SK-N-MC (cell line): ENCODE measurements at places on chromosomes 5 and 9.

DNA sequence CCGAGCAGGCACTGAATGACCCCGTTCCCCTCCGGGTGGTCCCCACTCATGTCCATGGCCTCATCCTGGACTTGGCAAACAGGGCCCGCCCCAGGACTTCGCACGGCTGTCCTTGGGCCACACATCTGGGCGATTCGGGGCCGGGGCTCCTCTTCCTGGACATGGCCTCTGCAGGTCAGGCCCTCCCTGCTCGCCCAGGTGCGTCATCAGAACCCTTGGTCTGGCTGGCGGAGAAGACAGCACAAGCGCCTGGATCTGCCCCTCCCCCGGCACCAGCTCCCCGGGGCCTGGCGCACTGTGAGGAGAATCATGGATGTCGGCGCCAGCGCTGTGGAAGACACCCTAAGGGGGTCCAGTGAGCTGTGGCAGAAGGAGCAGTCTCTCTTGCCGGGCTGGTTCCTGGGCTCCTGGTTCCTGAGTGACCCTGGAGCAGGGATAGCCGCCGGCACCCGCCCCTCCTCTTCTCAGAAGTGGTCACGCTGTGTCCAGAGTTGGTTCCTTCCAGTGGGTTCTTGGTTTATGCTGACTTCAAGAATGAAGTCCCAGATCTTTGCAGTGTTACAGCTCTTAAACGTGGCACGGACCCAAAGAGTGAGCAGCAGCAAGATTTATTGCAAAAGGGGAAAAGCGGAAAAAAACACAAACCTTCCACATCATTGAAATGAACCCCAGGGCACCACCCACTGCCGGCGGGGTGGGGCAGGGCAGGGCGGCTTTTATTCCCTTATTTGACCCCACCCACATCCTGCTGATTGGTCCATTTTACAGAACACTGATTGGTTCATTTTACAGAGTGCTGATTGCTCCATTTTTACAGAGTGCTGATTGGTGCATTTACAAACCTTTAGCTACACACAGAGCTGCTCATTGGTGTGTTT lies 25.9 kb upstream of the SLC12A7 start:
- no peak for DNase-seq

GRCh38 chr9:99019510-99020331 lies 76.0 kb downstream of the COL15A1 start:
- DNase-seq = no peak

- no peak for DNase-seq
Measured at GRCh38 chr9:2066312-2067273, 51.4 kb downstream of the SMARCA2 start.

GRCh38 chr9:80615964-80616363 lies 1044.2 kb downstream of the TLE4 start:
- DNase-seq = no peak

- no peak for DNase-seq
Measured at GRCh38 chr5:173883347-173883924, 4.7 kb upstream of the CPEB4 start.

DNA sequence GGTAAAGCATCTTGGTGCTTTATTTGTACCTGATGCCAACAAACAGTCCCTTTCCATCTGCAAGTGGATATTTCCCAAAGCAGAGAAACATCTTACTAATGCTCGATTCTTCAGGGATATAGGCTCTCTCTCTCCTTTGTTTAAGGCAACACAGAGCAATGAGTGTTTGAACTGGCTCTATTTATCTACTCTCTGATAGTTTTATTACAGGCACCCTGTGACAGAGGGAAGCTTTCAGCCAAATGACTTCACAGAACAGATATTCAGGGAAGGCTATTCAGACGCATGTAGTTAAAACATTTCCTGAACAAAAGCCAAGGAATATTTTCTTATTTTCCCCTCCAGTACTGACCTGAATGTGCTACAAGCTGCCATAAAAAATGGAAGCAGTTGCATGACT lies 141.8 kb downstream of the YIPF5 start:
- DNase-seq = no peak

DNA sequence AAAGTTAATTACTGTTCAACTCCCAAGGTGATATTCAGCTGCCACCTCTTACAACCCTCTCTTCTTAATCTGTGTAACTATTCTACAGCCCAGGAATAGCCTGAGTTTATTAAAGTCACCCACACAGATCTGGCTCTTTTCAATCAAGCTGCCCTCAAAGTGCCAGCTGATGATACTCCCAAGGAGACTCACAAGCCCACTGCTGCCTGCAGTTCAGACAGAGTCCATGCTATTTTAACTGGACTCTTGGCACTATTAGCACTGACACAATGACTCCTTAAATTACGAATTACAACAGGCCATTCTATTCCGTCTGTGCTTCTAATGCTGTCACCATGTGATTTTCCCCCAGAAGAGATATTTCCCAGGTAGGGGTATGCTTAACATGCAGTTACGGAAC lies 26.3 kb downstream of the REEP5 start:
- no peak for DNase-seq

DNA sequence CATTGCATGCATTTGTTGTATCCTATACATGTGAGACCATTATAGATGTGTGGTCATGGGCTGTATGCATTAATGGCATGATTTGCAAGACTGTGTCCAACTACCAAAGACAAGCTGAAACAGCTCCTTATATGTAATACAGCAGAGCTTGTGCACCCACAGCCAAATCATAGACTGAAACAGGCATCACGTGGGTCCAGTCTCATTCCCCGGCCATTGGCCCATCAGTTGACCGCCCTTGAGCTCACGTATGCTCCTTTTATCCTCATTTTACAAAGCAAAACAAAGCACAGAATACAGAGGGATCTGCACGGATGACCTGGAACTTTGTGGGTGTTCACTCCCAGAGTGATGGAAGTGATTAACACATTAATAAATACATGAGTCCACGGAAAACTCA lies 109.1 kb downstream of the ROR2 start:
- no peak for DNase-seq

DNA sequence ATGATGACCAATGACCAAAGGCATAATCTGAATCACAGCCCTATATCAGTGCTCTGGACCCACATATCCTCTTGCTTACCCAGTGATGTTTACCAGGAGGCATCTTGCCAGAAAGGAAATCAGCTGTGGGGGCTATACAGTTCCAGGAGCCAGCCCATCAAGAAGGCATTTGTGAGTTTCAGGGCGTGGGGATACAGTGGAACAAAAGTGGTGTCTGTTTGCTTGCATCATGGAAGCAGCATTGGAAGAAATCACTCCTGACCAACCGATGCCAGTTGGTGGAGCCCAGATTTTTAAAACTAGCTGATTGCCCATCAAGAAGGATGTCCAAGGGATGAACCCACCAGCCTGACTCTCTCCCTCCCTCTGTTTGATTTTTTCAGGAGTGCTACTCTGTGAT lies 106.5 kb upstream of the EGFLAM start:
- no peak for DNase-seq

- no peak for DNase-seq
Measured at GRCh38 chr5:88690409-88691229, 192.4 kb downstream of the MEF2C start.

DNA sequence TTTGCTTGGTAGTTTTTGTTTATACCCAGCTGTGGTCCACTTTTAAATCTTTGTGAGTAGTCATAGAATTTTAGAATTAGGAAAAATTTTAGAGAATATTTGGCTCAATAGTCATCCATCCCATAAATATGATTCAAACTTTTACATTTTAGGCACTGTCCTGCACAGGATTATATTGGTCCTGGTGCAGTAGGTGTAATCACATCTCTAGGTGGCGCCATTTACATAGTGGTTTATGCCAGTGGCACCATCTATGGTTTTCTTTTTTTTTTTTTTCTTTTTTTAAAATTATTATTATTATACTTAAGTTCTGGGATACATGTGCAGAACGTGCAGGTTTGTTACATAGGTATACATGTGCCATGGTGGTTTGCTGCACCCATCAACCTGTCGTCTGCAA lies 260.7 kb upstream of the KCNN2 start:
- no peak for DNase-seq

GRCh38 chr9:133124123-133124906 lies 3.3 kb upstream of the RALGDS start:
- DNase-seq = no peak

DNA sequence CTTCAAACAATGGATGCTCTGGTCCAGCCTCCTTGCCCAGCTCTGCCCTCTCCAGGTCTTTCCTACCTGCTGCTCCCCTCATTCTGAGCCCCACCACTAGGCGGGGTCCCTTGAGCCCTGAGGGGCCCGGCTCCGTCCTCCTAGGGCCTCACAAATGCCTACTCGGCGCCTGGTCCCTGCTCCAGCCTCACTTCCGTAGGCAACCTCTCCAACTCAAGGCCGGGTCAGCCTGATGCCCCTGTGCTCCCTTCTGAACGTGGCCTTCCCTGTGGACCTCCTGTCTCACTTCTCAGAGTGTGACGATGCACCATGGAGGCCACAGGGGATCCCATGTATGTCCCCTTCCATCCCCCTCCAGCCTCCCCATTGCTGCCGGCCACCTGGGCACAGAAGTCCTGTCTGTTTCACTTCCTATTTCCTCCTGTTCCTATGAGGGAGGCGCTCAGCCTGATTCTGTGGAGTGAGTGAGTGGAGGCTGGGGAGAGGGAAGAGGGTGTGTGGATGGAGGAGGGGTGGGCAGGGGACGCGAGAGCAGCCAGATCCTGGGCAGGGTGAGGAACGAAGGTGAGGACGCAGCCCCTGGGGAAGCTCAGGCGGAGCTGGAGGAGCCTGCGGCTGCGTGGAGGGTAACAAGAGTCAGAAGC lies 127.2 kb upstream of the FAM120A start:
- DNase-seq = no peak

DNA sequence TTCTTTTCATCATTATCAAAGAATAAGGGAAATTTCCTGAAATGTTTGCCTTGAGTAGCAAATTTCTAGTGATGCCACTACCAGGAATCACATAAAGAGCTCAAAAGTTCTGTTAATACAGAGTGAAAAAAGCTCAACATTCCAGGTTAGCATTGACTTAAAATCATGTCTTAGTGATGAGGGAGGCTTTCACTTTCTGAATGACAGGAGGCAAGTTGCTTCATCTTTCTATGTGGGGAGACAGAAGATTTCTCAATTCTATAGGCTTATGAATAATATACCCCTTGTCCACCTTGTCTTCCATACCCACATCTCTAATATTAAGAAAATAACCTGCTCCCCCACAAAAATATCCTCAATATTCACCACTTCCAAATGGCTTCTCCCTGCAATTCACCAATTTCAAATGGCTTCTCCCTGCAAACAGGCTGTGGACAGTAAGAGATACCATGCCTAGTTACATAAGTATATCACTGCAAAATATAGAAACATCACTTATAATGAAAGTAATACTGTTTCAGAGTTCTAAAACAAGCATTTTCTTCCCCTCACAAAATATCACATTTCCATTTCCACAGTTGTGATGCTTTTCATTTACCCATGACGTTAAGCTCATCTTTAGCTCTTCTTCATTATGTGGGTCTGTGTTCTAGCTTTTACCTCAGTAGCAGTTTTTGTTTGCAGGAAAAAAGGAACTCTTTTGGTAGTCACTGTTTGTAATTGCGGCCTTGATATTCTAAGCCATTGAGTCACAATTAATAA lies 2.2 kb upstream of the JAK2 start:
- no peak for DNase-seq

- DNase-seq = no peak
Measured at GRCh38 chr5:82182662-82183061, 95.5 kb downstream of the RPS23 start.
